ENCODE measurements at places on chromosomes 13 and 19.

GRCh38 chr13:100535426-100536135, 53.0 kb downstream of the GGACT start:
- DNase-seq: no peak

- no peak for DNase-seq
Observed at GRCh38 chr13:102589301-102589822, 7.4 kb upstream of the TPP2 start.

GRCh38 chr13:76833441-76833954, 52.7 kb downstream of the KCTD12 start:
- no peak for DNase-seq

GRCh38 chr19:42207767-42208271, 9.7 kb downstream of the DEDD2 start:
- no peak for DNase-seq

- no peak for DNase-seq
Observed at GRCh38 chr13:73466561-73466960, 407.8 kb downstream of the KLF5 start.

DNA sequence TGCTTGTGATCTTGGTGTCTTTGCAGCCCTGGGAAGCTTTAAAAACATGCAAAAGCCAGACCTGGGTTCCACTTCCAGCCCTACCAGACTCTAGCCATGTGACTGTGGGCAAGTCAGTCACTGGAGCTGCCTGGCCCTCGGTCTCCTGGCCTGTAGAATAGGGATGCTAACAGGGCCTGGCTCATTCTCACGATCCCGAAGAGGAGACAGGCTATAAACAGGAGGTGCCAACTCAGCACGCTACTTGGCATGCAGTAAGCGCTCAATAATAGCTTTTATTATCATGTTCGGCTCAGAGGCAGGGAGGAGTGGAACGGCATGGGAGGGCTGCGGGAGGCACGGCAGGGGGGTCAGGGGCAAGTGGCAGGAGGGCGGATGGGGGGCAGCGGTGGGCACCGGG, 1.7 kb downstream of the CTXN1 start:
- no peak for DNase-seq

DNA sequence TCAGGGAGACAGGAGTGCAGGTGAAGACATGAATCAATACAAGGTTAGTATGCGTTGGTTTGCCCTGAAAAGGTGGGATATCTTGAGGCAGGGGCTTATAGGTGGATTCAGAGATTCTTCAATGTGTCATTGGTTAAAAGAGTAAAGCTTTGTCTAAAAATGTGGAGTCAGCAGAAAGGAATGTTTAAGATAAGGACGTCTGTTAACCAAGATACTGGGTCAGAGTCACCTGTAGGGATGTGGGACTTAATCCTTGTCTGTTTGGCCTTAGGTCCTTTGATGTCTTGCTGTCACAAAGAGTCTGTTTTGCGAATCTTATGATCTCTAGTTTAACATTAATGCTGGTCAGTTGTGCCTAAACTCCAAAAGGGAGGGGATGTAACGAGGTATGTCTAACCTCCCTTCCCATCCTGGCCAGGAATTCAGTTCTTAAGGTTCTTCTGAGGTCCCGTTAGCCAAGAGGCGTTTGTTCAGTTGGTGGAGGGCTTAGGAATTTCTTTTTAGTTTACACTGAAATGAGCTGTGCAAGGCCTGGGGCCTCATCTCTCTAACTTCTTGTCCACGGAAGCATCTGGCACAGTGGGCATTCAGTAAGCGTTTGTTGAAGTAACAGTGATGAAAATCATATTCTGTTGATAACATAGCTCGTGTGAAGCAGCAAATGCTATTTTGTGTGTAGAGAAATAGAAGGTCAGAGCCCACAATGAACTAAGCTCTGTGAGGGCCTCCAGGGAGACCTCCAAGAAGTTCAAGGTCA, 96.2 kb upstream of the RNF113B start:
- DNase-seq: no peak

GRCh38 chr19:47229676-47230053, 1.3 kb downstream of the BBC3 start:
- no peak for DNase-seq

DNA sequence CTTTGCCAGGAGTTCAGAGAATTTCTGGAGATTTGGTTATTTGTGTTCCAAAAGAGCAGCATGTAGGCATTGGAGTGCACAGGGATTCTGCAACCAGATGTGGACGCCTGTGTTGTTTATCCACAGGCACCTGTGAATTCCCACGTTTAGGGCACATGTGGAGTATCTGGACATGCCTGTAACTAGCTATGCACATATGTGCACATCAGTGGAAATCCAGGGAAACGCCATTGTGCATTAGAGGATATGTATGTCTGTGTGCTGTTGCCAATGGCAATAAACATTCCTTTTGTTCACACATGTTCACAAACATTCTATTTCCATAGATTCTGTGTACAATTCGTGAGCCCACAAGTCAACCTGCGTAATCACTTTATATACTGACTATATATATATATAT, 34.7 kb downstream of the OLFM2 start:
- no peak for DNase-seq

DNA sequence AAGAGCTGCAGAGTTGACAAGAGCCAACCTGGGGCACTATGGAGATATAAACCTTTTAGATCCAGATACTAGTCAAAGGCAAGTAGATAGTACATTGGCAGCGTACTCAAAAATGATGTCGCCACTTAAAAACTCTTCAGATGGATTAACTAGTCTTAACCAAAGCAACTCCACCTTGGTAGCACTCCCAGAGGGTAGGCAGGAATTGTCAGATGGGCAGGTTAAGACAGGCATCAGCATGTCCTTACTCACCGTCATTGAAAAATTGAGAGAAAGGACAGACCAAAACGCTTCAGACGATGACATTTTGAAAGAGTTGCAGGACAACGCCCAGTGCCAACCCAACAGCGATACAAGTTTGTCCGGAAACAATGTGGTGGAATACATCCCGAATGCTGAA, 8.9 kb downstream of the ZNF507 start:
- no peak for DNase-seq

- DNase-seq: no peak
Observed at GRCh38 chr13:28537171-28537570, 42.2 kb upstream of the FLT1 start.

- DNase-seq: no peak
Observed at GRCh38 chr13:98568918-98569317, 8.0 kb downstream of the STK24 start.

- no peak for DNase-seq
Observed at GRCh38 chr19:5563935-5564612, 3.7 kb downstream of the TINCR start.

DNA sequence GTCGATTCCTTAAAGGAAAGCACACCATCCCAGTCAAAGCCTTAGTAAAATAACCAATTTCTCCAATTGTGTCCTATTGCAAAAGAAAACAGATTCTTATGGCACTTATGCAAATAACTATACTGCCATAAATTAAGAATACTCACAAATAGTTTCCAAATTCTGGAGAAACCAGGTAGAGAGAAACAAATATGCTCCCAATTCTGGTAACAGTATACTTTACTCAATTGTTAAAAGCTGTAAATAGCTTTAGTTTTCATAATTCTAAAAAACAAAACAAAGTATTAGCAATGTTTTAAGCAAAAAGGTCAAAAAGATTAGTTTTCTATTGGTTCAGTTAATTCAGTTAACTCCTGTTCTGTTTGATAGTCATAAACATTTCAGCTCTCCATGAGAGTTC, 18.2 kb upstream of the UBAC2 start:
- no peak for DNase-seq

GRCh38 chr19:4352701-4353121, 9.3 kb downstream of the MPND start:
- no peak for DNase-seq

DNA sequence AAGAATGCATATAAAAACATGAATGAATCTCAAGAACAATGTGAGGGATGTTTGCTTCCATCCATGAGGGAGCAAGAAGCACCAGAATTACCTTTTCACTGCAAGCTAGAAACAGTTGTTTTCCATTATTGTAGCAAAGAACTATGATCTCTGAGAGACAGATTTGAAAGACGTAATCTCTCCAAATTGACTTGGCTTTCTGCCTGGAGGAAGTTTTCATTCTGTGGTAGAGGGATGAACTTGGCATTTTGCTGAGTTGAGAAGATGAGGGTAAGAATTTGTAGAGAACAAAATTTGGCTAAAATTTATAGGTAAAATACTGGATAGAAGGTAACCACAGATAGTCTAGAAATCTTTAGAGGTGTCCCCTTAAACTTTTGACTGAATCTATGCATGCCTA, 496.8 kb downstream of the TDRD3 start:
- DNase-seq: no peak

- DNase-seq: no peak
Observed at GRCh38 chr13:83024955-83025594, 857.2 kb downstream of the SLITRK1 start.

DNA sequence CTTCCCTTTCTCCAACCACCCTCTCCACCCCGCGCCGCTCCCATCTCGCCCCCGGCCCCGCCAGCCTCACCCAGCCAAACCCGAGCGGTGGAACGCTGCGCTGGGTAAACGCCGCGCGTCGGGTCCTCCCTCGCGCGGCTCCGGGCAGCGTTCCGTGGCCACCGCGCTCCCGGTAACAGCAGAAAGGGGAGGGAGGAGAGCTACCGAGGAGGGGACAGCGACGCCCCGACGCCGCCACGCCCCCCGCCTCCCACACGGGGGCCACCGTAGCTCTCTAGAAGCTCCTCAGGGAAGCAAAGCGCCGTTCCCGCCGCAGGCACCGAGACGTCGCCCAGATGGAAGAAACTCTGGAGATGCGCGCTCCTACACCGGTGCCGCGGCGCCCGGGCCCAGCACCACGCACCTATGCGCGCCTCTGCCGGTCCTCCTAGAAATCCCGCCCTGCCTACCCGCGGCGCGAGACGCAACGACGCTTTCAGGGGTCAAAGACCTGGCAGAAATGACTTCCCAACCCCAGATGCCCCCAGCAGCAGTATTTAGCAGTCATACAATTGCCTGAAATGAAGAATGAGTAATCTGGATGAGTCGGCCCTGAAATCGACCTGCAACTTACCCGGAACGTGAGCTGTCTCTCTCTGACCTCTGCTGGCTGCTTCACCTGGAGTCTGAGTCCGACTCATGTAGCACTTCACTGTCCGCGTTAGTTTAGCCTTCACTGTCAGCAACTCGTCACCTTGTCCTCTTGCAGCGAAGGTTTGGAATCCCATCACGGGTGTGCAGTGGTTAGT, at the start of gene RUBCNL:
RUBCNL (minus strand) TSS at position 189 of the 788 bp plus-strand sequence. CDS start 14,777 bp downstream, outside the sequence.
- no peak for DNase-seq

DNA sequence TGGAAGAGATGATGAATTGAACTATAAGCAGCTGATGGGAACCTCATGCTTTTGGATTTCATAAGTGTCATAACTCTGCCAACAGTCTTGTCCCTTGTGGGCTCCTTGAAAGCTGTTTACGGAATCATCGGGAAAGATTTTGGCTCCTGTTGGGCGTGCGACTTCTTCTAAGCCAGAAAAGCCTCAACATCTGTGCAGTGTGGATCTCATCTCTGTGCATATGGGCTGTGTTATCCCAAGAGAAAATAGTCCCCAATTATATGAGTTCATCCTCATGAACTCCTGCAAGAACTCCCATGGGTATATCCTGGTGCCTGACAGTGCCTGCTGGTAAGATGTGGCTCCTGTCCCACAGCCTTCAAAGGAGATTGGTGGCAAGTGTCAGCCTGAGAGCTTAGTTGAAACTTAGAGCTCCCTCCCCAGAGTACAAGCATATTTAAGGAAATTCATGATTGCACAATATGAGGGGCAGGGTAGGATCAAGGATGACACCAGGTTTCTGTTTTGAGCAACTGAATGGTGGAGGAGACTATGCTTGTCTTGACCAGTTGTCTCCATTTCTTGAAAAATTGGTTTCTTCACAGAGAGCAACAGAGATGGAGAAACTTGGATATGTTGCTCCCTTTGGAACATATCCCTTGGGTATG, 243.5 kb downstream of the ITGBL1 start:
- DNase-seq: no peak

DNA sequence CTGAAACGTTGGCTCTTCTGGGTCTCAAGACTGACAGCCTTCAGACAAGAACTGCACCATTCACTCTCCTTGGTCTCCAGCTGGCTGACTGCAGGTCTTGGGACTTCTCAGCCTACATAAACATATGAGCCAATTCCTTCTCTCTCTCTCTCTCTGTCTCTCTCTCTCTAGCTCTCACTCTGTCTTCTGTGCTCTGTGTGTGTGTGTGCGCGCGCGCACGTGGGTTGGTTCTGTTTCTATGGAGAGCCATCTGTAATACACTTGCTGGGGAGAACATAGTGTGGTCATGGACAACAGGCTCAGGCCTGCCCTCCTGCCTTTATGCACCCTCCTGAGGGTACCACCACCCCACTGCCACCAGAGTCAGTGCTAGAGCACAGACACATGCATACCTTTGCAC, 13.7 kb upstream of the SERPINE3 start:
- DNase-seq: no peak

DNA sequence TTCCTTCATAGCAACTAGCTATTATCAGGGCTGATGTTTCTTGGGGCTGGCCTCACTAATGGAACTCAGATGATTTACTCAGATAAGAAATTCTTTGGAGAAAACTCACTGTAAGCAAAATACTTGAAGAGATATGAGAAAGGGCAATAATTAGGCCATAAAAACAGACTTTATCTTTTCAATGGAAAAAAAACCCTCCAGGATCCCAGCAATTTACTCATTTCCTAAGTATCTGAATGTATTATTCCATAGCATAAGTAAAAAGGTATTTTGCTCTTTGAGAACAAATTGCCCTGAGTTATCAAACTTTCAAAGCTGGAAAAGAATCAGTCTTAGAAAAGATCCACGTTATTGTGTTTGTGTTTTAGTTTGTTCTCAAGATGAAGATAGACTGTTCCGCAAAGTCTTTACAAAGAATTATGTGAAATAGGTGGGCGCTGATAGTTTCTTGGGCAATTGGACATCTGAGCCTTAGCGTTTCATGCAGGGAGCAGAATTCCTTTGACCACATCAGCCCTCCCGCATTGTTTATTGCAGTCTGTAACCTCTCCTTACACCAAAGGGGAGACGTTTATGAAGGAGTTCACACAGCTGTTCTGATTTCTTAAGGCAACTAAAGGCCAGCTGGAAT, 29.1 kb upstream of the CSNK1A1L start:
- no peak for DNase-seq

GRCh38 chr19:763869-764268, 13.0 kb downstream of the MISP start:
- no peak for DNase-seq

DNA sequence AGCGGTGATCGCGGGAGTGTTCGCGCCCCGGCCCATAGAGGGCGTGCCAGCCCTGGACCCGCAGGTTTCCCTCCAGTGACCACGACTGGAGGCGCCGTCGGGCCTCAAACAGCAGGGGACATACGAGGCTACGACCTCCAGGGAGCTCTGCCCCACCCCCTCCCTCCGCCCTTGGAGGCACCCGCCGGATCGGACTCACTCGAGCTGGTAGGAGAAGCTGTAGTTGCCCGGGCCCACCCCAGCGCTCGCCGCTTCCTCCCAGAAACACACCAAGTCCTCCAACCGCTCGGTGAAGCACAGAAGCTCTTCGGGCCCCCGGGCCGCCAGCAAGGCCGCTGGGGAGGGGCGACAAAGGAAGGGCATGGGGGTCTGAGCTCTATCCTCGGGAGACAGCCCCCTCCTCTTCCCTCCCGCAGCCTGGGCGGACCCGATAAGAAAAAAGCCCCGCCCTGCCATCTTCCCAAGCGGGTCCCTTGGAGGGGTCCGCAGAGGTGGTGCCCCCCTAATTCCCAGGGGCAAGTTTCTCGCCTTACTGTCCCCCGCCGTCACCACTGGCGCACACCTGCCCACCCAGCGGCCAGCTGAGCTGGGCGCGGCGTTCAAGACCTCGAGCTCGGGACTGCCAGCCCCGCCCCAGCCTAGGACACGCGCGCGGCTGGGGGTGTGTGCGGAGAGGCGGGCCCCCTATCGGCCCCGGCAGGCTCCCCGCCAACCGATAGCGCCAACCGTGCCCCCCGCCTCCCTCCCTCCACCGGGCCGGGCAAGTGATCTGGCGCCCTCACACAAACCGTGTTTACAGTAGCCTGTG, 1.0 kb downstream of the EPOR start:
- DNase-seq: peak; percentile 21
